Frontal cortex (tissue), 4 donors: ENCODE measurements at places on chromosomes 3 and 15.

DNA sequence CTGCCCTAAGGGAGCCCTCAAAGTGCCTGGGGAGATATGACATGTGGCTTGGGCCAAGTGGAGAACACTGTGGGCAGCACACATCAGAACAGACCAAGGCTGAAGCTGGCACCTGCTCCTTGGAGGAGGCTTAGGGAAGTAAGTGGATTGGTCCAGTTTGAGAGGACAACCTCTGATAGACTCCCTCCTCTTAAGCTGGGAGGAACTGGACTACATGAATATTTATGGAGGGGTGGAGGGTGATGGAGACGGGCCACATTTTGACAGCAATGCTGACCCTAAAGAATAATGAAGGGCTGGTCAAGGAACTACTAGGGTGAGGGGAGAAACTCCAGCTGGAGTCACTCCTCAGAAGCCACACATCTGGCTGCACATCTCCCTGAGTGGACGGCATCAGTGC, 6.5 kb upstream of the CD276 start:
- no peak for DNase-seq

DNA sequence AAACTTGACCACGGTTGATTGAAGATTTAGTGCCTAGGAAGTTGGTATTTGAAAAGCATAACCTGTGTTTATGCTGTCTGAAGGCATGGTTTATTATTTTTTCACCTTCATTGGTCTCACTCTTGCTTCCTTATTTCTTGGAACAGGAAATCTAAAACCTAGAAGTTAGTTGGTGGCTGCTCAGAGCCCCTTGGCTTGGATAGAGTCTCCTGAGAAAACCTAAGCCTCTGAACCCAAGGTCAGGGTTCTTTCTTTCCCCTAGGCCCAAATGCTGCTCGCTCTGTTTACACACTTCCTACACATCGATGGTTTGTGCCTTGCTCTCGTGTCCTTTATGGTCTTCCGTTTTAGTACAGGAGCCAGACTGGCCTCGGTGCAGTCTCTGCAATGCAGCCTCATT, 82.2 kb downstream of the TRAK1 start:
- DNase-seq = no peak

- no peak for DNase-seq
Observed at GRCh38 chr3:72496051-72496670, 352.1 kb downstream of the SHQ1 start.

- DNase-seq = peak; percentile 66
Observed at GRCh38 chr15:99123713-99124451, 19.0 kb downstream of the SYNM start.

- DNase-seq = peak; percentile 38
Observed at GRCh38 chr15:56244811-56245576, 1.3 kb upstream of the RFX7 start.

DNA sequence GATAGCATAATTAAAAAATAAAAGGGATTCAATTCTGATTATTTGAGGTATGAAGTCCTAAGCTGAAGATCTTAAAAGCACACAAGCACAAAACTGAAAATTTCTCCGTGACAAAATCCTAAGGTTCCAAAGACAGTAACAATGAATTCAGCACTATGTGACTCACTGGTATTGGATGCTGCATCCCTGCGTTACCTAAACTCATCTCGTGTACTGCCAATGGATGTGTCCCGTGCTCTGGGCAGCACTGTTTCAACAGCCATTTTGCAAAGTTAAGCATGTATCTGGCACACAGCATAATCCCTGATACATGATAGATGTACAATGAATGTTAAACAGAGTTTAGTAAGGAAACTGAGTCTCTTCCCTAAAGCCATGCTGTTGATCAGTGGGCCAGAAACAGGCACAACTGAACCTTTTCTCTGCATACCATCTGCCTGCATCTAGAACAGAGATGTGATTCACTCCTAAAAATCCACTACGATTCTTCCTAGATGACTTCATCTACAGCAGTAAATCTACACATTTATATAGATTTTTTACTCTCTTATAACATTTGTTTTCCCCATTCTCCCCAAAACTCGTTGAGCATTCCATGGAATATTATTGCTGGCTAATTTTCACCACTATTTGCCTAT, 14.3 kb downstream of the SUCLG2 start:
- DNase-seq = no peak

DNA sequence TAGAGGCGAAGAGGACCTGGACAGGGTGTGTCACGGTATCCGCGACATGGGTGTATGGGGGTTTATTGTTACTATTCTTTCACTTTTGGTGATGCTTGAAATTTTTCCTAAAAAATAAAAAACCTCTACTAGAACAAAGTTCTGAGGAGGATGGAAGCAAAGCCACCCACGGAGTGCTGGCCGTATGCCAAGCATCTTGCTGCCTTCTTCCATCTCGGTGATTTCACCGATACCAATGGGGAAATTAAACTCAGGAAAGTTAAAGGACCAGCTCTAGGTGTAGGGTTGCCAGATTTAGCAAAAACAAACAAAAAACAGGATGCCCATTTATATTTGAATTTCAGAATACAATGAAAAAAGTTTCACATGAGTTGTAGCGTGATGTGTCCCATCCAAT, 33.9 kb downstream of the SMAD6 start:
- DNase-seq = no peak

DNA sequence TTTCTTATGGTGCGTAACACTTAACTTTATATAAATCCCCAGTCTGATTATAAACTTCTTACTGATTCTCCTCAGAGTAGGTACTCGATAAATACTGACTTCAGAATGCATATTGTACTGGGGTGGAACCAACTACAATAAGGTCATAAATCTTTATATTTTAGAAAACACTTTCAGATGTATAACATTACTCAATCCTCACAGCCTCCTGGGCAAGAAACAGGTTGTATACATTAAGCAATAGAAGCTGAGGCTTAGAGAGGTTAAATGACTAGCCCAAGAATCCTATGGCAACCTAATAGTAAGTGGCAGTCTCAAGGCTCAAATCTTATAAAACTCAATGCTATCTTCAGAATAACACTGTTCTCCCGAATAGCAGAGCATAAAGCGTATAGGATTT, 9.1 kb downstream of the VPS13C start:
- DNase-seq = no peak

DNA sequence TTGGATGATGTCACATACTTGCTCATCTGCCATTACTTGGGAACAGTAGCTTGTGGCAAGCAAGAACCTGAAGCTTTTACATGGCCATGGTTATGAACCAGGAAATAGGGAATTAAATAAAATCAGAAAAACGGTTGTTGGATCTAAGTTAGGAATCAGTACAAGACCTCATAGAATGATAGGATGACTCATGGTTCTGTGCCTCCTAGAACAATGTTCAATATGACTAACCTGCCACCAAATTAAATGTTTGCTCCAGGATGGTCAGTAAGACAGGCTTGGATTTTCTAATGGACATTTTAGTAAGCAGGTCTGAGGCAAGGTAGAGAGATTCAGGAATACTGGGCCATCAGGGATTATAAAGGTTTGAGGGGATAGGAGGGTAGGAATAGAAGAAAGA, 218.9 kb downstream of the PLOD2 start:
- DNase-seq = no peak

- DNase-seq = no peak
Observed at GRCh38 chr3:188092648-188093047, 61.3 kb upstream of the LPP start.

DNA sequence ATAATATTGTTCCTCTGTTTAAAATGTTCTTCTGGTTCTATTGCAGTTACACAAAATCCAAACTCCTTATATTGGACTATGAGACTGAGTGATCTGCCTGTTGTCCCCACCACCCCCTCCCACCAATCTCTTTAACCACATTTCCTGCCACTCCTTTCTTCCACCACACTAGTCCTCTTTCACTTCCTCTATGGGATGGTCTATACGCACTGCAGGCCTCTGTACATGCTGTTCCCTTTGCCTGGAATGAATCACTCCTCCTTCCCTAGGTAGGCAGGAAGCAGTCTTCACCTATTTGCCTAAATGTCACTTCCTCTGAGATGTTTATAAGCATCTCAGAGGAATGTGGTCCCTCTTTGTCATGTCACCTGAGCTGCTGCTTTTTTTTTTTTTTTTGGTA, 4.0 kb downstream of the MAP2K1 start:
- no peak for DNase-seq

- DNase-seq = no peak
Observed at GRCh38 chr15:36879568-36880222, 220.7 kb downstream of the MEIS2 start.

- DNase-seq = no peak
Observed at GRCh38 chr15:82543160-82543559, 2.9 kb upstream of the RPS17 start.

- no peak for DNase-seq
Observed at GRCh38 chr3:43542328-43543043, 79.3 kb downstream of the ANO10 start.

DNA sequence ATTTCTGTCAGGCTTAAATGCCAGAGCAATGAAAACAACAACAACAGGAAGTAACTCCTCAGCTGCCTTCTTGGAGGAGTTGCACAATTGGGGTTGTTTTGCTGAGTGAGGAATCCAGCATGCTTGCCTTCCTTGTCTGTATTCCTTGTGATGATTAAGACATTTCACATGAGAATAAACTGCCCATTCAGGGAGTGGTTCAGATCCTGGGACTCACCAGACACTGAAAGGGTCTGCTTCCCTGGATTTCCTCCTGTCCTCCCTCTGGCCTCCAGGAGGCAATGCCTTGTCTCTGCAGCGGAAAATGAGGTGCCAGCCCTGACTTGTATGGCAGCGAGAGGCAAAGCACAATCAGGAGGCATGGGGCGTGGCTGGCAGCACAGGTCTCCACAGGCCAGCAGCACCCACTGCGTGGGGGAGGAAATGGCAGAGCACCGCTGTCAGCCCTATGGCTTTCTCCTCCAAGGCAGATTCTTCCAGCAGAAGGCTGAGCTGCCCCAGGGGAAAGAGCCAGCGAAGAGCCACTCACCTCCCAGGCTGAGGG, 41.5 kb downstream of the RBP2 start:
- DNase-seq = no peak

GRCh38 chr3:32620611-32621310, 50.1 kb upstream of the DYNC1LI1 start:
- no peak for DNase-seq

GRCh38 chr3:109089265-109089664, 28.7 kb downstream of the MORC1 start:
- no peak for DNase-seq

DNA sequence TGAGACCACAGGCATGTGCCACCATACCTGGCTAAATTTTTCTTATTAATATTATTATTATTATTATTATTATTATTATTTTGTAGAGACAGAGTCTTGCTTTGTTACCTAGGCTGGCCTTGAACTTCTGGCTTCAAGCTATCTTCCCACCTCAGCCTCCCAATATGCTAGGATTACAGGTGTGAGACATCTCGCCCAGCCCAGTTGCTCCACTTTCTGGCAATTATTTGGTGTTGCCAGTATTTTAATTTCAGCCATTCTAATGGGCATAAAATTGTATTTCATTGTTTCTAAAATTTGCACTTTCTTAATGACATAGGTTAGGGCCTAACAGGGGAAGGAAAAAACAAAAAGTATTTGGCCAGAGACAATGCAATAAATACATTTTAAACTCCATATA, 1217.6 kb upstream of the ALCAM start:
- no peak for DNase-seq

- no peak for DNase-seq
Observed at GRCh38 chr3:174162550-174162949, 696.6 kb upstream of the NAALADL2 start.

DNA sequence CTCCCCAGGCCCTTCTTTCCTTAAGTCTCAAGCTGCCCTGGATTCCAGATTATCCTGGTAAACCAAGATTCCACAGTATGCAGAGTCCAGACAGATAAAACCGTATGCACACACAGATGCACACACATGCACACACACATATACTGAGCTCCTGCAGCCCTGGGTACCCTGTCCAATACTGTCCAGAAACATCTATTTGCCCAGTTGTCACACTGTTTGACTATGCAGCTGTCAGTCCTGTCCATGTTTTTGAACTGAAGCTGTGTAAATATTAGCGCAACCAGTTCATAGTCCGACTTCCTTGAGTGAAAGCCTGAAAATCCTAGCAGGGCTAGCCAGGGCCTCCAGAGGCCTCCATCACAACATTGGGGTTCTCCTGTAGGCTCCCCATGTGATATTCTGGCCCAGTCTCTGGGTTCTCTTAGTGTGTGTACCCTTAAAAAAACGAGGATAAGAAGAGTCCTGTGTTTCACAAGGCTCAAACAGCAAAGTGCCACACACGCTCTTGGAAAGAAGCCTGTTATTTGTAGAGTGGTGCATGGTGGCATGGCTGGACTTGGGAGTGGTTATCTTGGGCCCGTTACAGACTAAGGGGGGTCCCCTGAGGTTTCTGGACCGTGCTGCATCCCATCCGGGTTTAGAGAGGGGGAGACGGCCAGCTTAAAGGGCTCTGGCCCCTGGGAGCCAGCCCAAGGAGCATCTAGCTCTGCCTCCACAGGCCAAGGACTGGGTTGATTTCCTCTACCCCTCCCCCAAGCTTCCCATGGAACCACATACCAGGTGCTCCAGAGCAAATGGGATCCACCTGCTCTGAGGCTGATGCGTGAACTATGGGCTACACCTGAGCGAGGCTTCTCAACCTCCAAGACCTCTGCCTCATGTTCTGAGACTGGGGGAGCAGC, 108.3 kb downstream of the IQSEC1 start:
- no peak for DNase-seq

DNA sequence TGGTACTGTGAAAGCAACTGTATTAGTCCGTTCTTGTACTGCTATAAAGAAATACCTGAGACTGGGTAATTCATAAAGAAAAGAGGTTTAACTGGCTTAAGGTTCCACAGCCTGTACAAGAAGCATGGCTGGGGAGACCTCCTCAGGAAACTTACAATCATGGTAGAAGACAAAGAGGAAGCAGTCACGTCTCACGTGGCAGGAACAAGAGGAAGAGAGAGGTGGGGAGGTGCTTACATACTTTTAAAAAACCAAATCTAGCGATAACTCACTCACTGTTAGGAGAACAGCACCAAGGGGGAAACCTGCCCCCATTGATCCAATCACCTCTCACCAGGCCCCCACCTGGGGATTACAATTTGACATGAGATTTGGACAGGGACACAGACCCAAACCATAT, 48.9 kb downstream of the IQGAP1 start:
- no peak for DNase-seq

- DNase-seq = peak; percentile 55
Observed at GRCh38 chr3:101849714-101850245, 466 bp downstream of the NFKBIZ start.

GRCh38 chr3:135009014-135009413, 214.0 kb downstream of the EPHB1 start:
- no peak for DNase-seq

DNA sequence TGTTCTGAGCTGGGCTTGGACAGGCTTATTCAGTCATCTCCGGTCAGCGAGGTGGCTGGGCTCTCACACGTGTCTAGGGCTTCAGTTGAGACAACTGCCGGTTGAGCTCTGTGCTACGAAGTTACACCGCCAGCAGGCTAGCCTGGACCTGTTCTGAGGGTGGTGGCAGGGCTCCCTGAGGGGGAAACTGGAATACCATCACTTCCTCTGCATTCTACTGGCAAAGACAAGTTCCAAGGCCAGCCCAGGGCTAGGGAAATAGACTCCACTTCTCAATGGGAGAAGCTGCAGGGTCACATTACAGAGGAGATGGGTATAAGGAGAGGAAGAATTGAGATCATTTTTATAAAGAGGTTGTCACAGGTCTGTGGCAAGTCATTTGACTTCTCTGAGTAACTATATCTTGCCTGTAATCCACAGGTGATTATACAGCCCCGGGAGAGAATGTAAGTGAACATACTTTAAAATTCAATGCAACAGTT, 106.8 kb upstream of the IL12A start:
- no peak for DNase-seq
